ENCODE measurements at places on chromosomes 4 and X.
A peak's percentile ranks its signal among the peaks of the same experiment; 100 is the strongest.

GRCh38 chr4:108144451-108144850 is 24.3 kb downstream of the LEF1 start:
- no peak for DNase-seq

- DNase-seq, result peak; percentile 61
Observed at GRCh38 chr4:137389911-137390520, 142.3 kb downstream of the PCDH18 start.

DNA sequence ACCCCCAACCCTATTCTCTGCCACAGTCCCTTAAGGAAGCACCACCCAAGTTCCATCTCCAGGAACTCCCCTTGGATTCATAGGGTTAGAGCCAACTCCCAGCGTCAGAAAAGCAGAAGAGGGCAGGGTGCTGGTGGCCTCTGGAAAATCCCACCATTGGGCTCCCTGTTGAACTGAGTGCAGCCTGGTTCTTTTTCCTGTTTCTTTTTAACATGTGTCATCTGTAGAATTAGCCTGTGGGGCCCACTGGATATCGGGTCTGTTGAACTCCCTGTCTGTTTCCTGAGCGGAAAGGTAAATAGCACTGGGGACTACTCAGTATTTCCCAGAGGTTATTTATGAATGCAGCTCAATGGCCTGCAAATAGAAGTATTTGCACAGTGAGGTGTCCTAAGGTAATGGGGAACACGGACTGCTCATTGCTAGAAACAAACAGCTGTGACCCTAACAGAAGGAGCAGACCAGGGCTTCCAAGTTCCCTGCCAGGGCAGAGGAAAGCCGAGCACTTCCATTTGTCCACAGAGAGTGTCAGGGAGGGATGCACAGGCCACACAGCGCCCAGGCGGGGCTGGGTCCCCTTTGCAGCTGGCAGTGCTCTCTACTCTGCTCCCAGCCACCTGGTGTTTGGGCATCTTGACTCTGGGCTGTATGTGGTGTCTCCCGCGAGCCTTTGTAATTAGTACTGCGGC is 102.6 kb downstream of the FHDC1 start:
- no peak for DNase-seq

DNA sequence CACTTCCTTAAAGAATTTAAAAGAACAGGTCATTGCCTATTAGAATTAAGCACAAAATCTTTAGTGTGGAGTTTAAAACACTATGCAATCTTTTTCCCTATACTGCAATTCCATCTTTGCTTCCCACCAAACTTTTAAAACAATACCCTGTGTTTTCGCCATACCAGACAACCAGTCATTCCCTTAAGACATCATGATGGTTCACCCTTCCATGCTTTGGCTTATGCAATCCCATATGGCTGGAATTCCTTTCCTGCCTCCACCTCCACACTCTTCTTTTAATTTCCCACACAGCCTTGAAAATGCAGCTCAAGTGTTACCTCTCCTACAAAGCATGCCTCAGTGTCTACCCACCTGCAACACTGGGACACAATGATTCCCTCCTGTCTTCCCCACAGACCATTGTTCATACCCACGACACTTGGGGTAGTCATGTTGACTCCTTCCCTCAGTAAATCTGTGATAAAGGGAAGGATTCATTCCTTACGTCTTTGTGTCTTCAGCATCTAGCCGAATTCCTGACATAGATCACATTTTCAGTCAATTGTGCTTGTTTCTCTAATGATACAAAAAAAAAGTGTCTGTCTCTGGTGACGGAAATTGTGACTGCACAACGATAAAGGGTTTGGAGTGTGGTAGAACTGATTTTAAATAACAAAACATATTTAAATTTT is 166.3 kb downstream of the FNIP2 start:
- DNase-seq, result no peak

DNA sequence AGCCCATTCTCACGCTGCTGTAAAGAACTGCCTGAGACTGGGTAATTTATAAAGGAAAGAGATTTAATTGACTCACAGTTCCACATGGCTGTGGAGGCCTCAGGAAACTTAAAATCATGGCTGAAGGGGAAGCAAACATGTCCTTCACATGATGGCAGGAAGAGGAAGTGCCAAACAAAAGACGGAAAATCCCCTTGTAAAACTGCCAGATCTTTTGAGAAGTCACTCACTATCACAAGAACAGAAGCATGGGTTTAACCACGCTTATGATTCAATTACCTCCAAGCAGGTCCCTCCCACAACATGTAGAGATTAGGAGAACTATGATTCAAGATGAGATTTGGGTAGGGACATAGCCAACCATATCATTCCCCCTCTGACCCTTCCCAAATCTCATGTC is 335.5 kb downstream of the IL15 start:
- no peak for DNase-seq

All from fibroblast of skin of back (primary cell).